Tongue (tissue), 3 donors: ENCODE measurements at places on chromosomes 2 and 18.

DNA sequence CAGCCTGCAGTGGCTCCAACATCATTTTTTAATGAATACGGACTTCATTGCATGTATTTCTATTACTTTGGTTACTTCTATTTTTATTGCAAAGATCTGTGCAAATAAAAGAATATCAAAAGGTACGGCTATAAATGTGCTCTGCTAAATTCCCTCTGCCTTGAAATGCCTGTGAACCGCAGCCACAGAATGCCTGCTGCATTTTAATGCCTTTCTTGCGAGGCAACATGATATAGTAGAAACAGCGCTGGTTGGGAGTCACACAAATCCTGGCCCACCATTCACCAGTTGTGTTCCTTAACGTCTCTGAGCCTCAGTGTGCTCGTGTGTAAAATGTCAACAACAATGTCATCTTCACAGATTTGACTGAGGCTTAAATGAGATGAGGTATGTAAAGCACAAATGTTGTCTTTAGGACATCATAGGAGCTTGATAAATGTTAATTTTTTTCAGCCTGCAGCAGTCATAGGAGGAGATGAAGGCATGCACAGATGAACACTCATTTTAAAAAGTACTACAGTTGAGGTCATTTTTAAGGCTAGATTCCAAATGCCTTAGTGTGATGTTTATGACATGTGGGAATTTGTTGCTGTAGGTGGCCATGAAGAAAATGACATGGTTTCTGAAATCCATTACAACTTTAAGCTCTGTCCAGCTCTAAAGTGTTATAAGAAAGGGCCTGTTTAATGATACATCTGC, 187.6 kb upstream of the NRP2 start:
- no peak for DNase-seq

DNA sequence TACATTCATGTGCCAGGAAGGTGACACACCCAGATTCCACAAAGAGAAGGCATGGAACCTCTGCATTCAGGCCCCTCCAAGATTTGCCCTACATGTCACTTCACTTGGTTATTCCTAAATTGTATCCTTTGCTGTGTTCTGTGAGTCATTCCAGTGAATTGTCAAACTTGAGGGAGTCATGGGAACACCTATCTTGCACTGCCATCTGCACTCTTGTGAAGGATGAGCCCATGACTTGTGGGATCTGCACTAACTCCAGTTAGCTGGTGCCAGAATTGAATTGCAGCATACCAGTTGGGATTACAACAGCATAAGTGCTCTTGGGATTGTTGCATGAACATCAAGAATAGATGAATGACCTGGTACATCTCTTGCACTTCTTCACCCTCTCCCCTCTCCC, 1288.0 kb upstream of the ZEB2 start:
- DNase-seq = no peak

DNA sequence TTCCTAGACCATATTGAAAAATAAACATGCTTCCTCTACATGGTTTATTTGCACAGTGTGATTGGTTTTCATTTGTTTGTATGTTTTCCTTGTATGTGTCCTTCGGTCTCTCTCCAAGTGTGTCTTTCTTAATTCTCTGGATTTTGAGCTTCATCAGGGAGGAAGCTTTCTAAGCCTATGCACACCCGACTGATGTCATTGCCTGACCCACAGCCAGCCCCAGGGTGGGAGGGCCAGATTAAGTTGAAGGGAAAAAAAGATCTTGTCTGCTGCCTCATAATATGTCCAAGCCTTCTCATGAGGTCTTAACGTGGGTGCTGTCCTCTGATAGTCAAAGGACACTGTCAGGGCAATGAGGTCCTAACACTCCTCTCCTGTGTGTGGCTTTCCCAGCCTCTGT, 115.2 kb downstream of the MARCHF4 start:
- DNase-seq = no peak

DNA sequence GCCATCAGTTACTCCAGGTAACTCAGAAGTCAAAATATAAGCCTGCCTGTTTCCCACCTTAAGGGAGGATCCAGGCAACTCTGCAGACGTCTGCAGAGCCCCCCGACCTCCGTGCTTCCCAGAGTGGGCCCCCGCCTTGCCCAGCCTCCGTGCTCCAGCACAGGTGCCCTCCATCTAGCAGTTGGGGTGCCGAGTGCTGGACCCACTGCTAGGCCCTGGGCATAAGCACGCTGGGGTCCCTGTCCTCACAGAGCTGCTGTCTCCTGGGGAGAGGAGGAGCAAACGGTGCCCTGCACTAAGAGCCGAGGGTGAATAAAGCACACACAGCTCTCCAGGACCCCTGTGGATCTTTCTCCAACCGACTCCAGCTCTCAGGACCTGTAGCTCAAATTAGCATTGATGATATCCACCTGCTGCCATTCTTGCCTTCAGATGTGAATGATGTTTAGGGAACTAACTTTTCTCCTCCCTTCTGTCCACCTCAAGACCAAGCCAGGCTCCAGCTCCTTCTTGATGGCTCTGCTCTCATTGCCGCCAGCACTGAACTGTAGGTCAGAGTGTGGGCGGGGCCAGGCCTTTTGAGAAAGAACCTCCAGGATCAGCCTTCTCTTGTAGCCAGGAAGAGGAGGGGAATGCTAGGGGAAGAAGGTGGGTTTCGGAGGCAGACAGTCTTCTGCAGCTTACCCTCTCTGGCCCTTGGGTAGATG, 121.2 kb downstream of the SMAD7 start:
- no peak for DNase-seq

DNA sequence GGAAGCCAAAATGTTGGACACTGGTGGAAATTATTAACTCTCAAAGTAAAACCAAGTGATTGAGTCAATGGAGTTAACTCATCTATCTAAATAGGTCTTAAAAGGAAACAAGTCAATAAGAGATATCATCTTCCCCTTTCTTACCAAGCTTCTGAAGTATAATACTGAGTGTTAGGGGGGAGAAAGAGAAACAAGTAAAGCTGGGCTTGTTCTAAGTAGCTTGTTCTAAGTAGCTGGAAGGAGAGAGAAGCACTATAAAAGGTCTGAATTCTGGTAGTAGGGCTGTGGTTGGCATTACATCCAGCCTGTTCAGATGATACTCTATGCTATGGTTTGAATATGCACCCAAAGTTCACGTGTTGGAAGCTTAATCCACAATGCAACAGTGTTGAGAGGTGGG, 26.8 kb downstream of the YES1 start:
- no peak for DNase-seq

DNA sequence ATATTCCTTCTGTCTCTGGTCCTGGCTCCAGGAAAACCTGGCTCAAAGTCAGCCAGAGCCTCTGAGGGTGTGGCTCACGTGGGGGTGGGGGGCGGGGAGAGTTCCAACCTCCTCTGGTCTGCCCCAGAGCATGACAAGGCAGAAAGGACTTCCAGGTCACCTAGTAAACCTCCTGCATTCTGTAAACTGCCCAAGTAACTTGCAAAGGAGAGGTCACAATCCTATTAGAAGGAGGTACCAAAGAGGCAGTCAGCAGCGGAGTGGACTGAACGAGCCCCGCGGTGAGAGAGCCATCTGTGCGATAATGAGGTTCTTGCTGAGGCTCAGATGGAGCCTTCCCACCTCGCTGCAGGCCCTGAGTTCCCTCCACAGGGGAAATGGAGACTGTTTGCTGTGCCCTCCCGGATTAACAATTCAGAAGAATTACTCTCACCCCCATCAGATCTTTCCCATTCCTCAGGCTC, 58.9 kb upstream of the GATA6 start:
- DNase-seq = no peak

DNA sequence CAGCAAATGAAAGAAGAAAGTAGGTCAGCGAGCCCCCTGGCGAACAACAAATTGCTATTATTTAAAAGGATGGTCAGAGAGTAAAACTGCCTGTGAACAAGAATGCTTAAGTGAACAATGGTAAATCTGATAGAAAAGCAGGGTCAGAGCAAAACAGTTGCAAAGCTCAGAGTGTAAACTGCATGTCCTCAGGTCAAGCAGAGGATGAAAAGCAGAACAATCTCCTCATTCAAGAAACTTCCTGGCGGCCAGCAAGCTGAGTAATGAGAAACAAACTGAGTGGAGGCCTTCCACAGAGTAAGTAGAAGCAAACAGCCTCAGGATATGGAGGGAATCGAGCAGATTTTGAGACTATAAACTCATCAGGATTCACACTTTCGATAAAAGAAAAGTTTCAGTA, 117.9 kb downstream of the PPP1R1C start:
- peak; percentile 30 for DNase-seq

DNA sequence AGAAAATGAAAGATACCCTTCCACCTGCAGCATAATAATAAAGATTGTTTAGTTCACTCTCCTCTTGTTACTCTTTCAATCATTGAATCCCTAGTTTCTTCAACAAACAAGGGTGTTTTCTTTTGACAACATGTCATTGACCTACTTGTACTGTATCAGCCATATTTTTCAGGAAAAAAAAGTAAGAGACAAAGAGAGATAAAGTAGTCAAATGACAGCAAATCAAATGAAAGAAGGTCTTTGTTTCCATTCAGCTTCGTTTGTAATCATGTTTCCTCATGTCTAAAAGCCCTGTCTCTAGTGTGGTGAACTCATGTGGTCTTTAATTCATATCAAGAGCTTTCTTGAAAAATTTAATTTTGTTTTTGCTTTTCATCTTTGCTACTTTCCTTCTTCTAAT, 557.8 kb upstream of the LRATD1 start:
- no peak for DNase-seq
